ENCODE measurements at places on chromosomes 1 and 21. TPM values are rescaled to one million over a fixed set of nuclear protein-coding genes. Genes with fewer than 3 reads are reported as not detected.

Gene UBE2G2
- total RNA-seq = 75.8 TPM

Gene BLACAT1
- 0.06 TPM for total RNA-seq

DNA sequence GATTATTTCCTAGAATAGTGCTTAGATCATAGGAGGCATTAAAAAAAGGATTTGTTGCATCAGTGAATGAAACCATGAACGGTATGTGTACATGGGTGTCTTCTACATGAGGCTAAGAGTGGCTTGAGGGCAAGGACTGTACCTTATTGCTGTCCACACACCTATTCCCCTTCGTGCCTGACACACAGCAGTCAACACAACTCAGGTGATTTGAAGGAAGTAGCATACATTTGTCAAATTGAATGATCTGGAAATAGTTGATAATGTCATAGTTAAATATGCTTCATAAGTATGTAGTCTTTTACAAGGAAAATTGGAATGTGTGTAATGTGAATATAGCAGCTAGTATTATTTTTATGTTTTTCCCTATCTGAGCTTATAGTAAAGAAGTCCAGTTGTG, 189.0 kb upstream of the DAB1 start:
- H3K27ac ChIP-seq = no peak overlapping the region
- no peaks in the 10 kb centered on the region for H3K36me3 ChIP-seq
- H3K4me3 ChIP-seq = no peak overlapping the region
- no peaks in the 10 kb centered on the region for H3K4me1 ChIP-seq
- DNase-seq = no peak
- no peaks in the 10 kb centered on the region for H3K27me3 ChIP-seq

GRCh38 chr1:32963746-32964460, 706 bp downstream of the RNF19B start:
- no peaks in the 10 kb centered on the region for H3K27me3 ChIP-seq
- no peaks in the 10 kb centered on the region for H3K36me3 ChIP-seq
- peak overlapping the region; percentile 87 for H3K4me3 ChIP-seq
- peak overlapping the region; percentile 94 for H3K27ac ChIP-seq
- peaks cover 15% of the 10 kb centered on the region for H3K4me1 ChIP-seq

- H3K27ac ChIP-seq = no peak overlapping the region
- DNase-seq = no peak
- H3K4me1 ChIP-seq = peaks cover 13% of the 10 kb centered on the region
- H3K4me3 ChIP-seq = no peak overlapping the region
These were observed 62.0 kb downstream of the SDC3 start for GRCh38 chr1:30846587-30846986.

DNA sequence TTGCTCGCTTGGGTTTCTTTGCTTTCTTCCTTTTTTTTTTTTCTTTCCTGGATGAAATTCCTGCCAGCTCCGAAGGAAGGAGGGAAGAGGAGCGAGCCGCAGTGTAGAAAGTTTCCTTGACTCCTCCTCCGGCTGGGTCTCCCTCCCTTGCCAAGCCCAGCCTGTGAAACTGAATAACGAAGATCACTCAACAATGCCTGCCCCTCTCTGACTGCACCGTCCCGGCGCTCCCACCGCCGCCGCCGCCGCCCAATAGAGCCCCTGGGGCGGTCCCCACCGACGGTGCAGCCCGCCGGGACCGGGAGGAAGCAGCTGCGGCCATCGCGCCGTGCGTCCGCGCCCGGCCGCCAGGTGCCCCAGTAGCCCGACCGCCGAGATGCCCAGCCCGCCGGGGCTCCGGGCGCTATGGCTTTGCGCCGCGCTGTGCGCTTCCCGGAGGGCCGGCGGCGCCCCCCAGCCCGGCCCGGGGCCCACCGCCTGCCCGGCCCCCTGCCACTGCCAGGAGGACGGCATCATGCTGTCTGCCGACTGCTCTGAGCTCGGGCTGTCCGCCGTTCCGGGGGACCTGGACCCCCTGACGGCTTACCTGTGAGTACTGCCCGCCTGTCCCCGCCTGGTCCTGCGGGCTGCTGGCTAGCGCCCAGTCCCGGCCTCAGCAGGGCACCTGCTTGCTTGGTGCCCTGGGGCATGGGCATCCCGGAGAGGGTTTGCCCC, at the start of gene LGR6:
TSS of gene LGR6 (plus strand) at position 186 of the 714 bp plus-strand sequence. CDS start at position 377, 191 bp downstream.
- peaks cover 29% of the 10 kb centered on the region for H3K27me3 ChIP-seq
- H3K27ac ChIP-seq = no peak within 1 kb of the TSS
- H3K4me3 ChIP-seq = peak within 1 kb of the TSS; percentile 19
- no peak for DNase-seq
- H3K36me3 ChIP-seq = no peaks in the 10 kb centered on the region

GRCh38 chr1:26799479-26800142, 11.9 kb downstream of the PIGV start:
- peaks cover 21% of the 10 kb centered on the region for H3K4me1 ChIP-seq
- no peak overlapping the region for H3K4me3 ChIP-seq
- H3K27ac ChIP-seq = peak overlapping the region; percentile 92
- peak; percentile 89 for DNase-seq
- H3K36me3 ChIP-seq = no peaks in the 10 kb centered on the region

DNA sequence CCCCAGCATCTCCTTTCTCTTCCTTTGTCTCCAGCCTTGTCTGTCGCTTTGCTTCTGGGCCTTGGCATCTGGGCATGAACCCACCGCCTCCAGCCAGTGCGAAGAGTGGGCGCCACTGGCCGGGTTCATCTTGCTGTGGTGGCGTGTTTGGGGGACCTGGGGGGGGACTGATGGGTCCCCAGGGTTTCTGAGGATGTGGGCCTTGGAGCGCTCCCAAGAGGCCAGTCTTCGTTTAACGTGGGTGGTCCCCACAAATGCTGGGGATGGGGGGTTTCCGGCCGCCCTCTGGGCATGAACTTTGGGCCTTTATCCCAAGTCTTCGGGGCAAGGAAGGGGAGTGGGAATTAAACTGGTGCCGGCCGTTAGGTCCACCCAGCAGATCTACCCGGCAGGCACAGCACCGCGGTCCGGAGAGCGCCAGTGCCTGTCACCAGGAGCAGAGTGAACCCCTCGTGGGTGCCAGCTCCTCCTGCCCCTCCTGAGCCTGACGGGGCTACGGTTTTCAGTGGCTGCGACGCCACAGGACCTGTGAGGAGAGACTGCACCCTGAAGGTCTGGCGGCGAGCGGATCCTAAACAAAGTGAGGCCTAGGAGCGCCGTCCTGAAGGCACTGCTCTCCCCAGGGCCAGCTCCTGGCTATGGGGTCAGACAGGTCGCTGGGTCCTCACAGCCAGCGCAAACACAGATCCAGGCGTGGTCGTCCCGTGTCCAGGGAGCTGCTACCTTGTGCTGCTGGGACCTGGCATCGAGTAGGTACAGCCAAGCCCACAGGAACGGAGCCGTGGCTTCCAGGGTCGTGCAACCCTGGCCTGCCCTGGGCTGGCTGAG, 12.1 kb upstream of the C1orf174 start:
- H3K4me1 ChIP-seq = no peaks in the 10 kb centered on the region
- no peaks in the 10 kb centered on the region for H3K36me3 ChIP-seq
- H3K27ac ChIP-seq = no peak overlapping the region
- peaks cover 4% of the 10 kb centered on the region for H3K27me3 ChIP-seq
- H3K4me3 ChIP-seq = no peak overlapping the region

Gene LRRC53
- not detected for total RNA-seq

GRCh38 chr1:84352298-84353106, 45.8 kb upstream of the DNASE2B start:
- no peak overlapping the region for H3K4me3 ChIP-seq
- no peak for DNase-seq
- H3K27ac ChIP-seq = peak overlapping the region; percentile 48
- H3K27me3 ChIP-seq = no peaks in the 10 kb centered on the region
- H3K4me1 ChIP-seq = peaks cover 12% of the 10 kb centered on the region
- no peaks in the 10 kb centered on the region for H3K36me3 ChIP-seq

Gene PCP4
- 1.00 TPM for total RNA-seq

DNA sequence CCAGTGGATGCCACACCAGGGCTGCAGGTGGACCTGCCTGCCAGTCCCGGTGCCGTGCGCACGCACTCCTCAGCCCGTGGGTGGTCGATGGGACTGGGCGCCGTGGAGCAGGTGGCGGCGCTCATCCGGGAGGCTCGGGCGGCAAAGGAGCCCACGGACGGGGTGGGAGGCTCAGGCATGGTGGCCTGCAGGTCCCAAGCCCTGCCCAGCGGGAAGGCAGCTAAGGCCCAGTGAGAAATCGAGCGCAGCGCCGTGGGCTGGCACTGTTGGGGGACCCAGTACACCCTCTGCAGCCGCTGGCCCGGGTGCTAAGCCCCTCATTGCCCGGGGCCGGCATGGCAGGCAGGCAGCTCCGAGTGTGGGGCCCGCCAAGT, 1171.8 kb upstream of the B3GALT2 start:
- DNase-seq = no peak
- H3K4me3 ChIP-seq = no peak overlapping the region
- no peaks in the 10 kb centered on the region for H3K4me1 ChIP-seq
- no peak overlapping the region for H3K27ac ChIP-seq

DNA sequence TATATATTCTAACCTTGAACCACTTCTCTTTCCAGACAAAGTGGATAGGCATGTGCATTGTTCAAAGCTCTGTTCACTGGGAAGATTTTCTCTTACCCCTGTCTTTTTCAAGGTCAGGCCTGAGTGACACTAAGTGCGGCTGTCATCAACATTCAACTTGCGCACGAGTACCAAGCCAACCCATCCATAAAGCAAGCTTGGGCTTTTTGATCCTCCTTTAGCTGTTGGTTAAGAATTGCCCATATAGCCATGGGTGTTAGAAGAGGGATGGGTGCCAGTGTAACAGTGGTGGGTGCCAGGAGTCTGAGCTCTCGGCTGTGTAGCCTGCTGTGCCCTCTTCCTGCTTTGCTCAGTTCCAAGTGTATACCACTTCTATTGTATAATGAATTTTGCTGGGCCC, 136.1 kb downstream of the GLUL start:
- no peaks in the 10 kb centered on the region for H3K36me3 ChIP-seq
- DNase-seq = no peak
- no peak overlapping the region for H3K4me3 ChIP-seq
- H3K27me3 ChIP-seq = no peaks in the 10 kb centered on the region
- H3K4me1 ChIP-seq = no peaks in the 10 kb centered on the region

- no peaks in the 10 kb centered on the region for H3K36me3 ChIP-seq
- H3K27ac ChIP-seq = no peak overlapping the region
- H3K4me3 ChIP-seq = no peak overlapping the region
- DNase-seq = no peak
- H3K4me1 ChIP-seq = no peaks in the 10 kb centered on the region
These were observed 73.3 kb downstream of the OLFML2B start for GRCh38 chr1:161950377-161950776.

Gene BPNT1
- total RNA-seq = 30.6 TPM

- H3K4me3 ChIP-seq = no peak overlapping the region
- no peaks in the 10 kb centered on the region for H3K27me3 ChIP-seq
- H3K4me1 ChIP-seq = peaks cover 25% of the 10 kb centered on the region
- no peak overlapping the region for H3K27ac ChIP-seq
- H3K36me3 ChIP-seq = no peaks in the 10 kb centered on the region
- DNase-seq = no peak
These were observed 99.5 kb downstream of the FGGY start for GRCh38 chr1:59396387-59396786.

Gene TFF2
- not detected for total RNA-seq

Gene HSPG2
- total RNA-seq = 558 TPM

Gene PDPN
- total RNA-seq = 4.9 TPM

- peak; percentile 76 for DNase-seq
- no peaks in the 10 kb centered on the region for H3K27me3 ChIP-seq
- no peak overlapping the region for H3K4me3 ChIP-seq
- no peaks in the 10 kb centered on the region for H3K36me3 ChIP-seq
These were observed 35.9 kb upstream of the KANK4 start for GRCh38 chr1:62355095-62355494.

Gene ID3
- 213 TPM for total RNA-seq

Gene RERE
- 93.3 TPM for total RNA-seq

DNA sequence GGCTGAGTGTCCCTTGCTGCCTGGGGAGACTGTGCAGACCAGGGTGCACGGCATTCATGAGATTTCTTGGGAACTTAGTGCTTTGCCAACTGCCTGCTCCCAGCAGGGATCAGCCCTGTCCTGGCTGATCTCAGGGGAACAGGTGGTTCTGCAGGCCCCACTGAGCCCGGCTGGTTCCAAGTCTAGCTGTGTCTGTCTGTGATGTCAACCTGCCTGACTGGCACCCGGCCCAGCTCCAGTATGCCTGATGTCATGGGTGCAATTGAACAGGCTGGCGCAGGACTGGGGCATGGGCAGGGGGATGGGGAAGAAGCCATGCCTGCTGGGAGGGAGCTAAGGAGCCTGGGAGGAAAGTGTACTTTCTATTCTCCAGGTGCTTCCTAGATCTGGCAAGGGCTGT, 227.1 kb downstream of the GRIK3 start:
- no peaks in the 10 kb centered on the region for H3K4me1 ChIP-seq
- DNase-seq = no peak
- no peak overlapping the region for H3K4me3 ChIP-seq
- no peaks in the 10 kb centered on the region for H3K36me3 ChIP-seq

Gene TNFAIP8L2
- total RNA-seq = 17.9 TPM

GRCh38 chr21:31172328-31172727, 134.1 kb upstream of the KRTAP19-8 start:
- no peaks in the 10 kb centered on the region for H3K27me3 ChIP-seq
- no peak overlapping the region for H3K27ac ChIP-seq
- no peak overlapping the region for H3K4me3 ChIP-seq

GRCh38 chr1:156129687-156130577, 15.4 kb downstream of the LMNA start:
- peak; percentile 97 for DNase-seq
- H3K27me3 ChIP-seq = no peaks in the 10 kb centered on the region
- peaks cover 52% of the 10 kb centered on the region for H3K4me1 ChIP-seq
- peak overlapping the region; percentile 96 for H3K27ac ChIP-seq
- peak overlapping the region; percentile 15 for H3K4me3 ChIP-seq
- H3K36me3 ChIP-seq = peaks cover 46% of the 10 kb centered on the region

DNA sequence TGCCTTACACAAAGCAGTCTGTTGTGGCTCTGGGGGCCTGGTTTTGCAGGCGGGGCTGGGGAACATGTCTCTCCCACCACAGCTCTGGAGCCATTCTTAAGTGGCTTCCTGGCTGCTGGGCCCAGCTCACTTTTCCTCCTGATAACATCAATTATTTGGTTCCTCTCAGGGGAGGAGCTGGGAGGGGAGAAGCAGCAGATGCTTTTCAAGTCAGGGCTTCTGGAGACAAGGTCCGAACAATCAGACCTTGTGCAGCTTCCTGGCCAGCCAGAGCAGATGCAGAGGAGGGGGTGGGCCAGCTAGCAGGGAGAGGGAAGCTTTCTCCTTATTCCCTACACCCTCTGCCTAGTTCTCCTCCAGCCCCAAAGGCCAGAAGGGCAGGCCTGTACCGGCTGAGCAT, 3.7 kb upstream of the PAQR6 start:
- no peaks in the 10 kb centered on the region for H3K4me1 ChIP-seq
- no peaks in the 10 kb centered on the region for H3K36me3 ChIP-seq
- H3K4me3 ChIP-seq = no peak overlapping the region
- no peak for DNase-seq
- H3K27me3 ChIP-seq = no peaks in the 10 kb centered on the region

Measured in adrenal gland (tissue), 19 donors.